CD4-positive, alpha-beta T cell treated with Interleukin-15 for 4 hours (primary cell): ENCODE measurements at places on chromosomes 13 and 19.

DNA sequence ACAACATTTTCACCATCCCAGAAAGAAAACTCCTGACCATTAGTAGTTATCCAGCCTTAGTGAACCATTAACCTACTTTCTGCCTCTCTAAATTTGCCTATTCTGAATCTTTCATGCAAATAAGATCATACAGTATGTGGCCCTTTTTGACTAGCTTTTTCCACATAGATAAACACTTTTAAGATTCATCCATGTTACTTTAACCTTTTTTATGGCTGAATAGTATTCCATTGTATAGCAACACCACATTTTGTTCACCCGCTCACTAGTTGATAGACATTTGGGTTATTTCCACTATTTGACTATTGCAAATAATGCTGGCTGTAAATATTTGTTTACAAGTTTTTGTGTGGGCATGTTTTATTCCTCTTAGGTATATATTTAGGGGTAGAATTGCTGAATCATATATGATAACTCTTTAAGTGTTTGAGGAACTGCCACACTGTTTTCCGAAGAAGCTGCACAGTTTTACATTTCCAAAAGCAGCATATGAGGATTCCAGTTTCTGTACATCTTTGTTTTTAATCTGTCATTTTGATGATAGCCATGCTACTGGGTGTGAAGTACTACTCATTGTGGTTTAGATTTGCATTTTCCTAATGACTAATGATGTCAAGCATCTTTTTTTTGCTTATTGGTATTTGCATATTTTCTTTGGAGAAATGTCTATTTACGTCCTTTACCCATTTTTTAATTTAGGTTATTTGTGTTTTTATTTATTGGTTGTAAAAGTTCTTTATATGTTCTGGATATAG is 17.1 kb downstream of the COG6 start:
- no peak for DNase-seq

DNA sequence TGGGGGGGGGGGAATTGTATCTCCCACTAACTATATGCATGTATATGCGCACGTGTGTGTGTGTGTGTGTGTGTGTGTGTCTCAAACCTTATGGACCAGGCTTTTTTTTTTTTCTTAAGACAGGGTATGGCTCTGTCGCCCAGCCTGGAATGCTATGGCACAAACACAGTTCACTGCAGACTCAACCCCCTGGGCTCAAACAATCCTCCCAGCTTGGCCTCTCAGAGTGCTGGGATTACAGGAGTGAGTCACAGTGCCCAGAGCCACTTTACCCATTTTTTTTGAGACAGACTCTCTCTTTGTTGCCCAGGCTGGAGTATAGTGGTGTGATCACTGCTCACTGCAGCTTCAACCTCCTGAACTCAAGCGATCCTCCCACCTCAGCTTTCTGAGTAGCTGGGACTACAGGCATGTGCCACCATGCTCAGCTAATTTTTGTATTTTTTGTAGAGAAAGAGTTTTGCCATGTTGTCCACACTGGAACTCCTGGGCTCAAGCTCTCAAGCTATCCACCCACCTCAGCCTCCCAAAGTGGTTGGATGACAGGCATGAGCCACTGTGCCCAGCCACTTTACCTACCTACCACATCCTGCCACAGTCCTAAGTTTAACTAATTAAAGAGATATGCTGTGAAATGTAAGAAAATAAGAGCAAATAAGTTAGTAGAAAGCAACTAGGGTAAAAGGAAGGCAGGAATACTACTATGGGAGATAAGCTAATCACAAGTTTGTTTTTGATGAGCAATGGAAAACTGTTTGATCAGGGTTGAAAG is 2.4 kb downstream of the ZMYM5 start:
- peak; percentile 10 for DNase-seq

GRCh38 chr13:110230661-110231347 is 76.2 kb downstream of the COL4A1 start:
- no peak for DNase-seq

DNA sequence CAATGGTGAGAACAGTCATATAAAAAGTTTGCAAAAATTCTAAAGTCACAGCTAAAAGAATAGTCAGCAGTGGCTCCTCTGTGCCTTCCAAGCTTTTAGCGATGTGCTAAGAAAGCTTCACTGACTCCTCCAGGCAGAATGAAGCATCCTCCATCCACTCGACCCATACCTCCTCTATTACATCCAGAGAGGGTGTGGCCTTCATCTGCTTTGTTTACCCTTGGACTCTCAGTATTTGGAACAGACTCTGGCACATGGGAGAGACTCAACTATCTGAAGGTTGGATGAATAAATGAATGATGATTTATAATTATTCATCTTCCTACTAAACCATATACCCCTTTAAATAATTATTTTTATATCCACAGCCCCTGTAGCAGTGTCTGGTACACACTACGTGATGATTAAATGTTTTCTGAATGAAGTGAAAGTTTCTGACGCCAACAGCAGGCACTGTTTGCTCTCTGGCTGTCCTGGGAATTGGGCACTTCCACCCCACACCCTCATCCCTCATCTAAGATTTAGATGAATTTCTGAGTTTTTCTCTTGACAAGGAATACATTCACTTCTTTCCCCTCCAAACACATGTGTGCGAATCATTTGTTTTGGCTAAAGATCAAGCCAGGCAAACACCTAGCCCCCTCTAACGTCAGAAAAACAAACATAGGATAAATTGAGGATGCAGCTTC is 93.9 kb downstream of the NUFIP1 start:
- no peak for DNase-seq

DNA sequence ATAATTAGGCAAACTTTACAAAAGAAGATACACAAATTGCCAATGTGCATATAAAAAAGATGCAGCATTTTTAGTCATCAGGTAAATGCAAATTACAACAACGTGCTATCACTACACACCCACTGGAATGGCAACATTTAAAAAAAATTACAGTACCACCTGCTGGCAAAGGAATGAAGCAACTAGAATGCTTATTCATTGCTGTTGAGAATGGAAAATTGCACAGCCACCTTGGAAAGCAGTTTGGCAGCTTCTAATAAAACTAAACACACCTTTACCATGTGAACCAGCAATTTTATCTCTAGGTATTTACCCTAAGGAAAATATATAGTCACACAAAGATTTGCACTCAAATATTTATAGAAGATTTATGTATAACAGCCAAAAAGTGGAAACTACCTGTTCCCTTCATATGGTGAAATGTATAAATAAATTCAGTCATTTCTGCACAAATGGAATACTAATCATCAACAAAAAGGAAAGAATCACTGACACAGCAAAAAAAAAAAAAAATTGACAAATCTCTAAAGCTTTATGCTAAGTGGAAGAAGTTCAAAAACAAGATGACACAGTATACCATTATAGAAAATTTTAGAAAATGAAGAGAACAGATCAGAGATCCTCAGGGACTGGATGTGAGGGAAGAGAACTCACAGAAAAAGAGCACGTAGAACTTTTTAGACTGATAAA is 30.3 kb downstream of the OXGR1 start:
- no peak for DNase-seq

DNA sequence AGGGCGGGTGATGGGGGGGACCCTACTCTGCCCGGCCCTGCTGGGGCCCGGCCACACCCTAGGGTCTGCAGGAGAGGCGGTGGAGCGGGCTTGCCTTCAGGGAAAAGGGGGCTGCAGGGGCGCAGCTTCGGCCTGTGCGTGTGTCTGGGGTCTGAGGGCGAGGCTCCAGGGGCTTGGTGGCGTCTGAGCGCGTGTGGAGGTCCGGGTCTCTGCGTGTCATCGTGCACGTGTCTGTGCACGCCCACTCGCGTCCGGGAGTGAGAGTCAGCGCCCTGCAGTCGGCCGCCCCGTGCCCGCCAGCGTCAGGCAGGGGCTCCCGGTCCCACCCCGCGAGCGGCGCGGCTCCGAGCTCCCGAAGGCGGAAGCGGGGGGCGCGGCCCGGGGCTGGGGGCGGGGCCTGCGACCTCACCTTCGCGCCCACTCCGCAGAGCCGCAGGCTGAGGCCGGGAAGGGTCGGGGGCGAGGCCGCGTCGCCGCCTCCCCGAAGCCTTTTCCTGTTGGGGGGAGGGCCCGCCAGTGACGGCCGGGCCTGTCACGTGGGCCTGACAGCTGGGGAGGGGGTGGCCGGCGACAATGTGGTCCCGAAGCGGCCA is at the start of gene ARHGAP45:
ARHGAP45 (plus strand) TSS at position 420 of the 593 bp plus-strand sequence. CDS start 239 bp downstream, outside the sequence.
- DNase-seq = peak; percentile 85

DNA sequence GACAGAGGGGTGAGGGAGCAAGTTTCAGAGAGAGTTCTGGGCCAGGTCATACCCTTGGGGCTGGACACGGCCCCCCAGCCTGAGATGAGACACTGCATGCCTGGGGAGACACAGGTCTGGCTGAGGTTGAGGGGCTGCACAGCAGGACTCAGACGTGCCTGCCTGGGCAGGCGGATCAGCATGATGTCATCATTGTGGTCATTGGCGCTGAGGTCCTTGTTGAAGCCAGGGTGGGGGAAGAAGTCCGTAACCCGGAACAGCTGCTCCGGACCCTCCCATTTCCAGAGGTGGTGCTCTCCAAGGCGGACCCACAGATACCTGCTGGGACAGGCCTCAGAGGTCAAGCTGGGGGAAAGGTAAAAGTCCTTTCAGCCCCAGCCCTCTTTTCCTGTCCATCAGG is 5.0 kb upstream of the KLK8 start:
- DNase-seq = no peak

DNA sequence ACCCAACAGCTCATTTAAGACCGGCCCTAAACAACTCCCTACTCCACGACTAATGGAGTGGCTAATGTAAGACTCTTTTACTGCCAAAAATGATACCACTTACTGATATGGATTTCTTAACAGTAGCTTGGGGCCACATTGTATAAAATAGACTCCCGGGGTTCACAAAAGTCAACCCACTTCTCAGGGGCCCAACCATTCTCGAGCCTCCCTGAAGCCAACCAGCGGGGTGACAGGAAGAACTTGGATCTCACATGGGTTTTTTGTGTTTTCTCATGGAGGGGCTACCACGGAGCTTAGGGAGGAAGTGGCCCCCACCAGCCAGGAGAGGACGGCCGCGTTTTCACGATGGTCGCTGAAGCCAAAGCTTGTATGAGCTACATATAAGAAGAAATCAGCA is 8.1 kb downstream of the MCF2L start:
- DNase-seq = no peak

DNA sequence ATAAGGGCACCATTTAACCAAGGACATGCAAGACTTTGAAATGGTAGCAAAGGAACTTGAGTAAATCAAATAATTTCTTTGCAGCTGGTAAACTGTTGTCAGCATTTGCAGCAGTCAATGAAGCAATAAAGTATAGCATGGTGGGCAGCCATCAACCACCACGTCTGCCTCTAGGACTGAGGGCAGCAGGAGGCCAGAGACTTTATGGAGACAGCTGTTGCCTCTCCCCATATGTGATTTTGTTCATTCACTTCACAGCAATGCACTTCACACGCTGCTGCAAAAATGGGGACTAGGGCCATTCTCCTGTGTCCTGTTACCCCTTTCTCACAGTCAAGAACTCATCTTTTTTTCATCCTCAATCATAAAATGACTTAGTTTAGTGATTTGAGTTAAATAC is 51.3 kb upstream of the PCDH9 start:
- DNase-seq = no peak

DNA sequence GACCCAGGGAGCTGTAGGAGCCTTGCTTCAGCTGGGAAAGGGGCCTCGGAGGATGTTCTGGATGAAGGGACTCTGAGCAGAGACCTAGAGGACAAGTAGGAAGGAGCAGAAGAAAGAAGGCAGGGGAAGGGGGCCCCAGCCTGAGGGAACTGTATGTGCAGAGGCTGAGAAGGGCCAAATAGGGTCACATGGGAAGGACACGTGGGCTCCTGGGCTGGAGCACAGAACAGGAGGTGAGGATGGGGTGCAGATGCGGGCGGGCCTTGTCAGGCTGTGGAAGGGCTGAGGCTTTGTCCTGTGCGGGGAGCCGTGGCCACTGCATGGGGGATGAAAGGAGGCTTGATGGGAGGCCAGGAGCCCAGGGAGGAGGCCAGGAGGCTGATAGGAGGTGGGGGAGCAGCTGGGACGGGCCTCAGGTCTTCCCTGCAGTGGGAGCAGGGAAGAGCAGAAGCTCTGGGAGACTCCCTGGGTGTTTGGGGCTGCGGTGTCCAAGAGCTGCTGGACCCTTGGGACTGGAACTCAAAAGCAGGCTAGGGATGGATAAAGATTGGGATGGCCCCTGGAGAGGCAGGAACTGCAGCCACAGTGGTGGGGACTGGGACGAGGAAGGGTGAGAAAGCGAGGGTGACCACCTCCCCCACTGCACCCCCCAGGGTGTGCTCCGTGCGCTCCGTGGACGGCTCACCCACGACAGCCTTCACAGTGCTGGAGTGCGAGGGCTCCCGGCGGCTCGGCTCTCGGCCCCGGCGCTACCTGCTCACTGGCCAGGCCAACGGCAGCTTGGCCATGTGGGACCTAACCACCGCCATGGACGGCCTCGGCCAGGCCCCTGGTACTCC is 11.4 kb upstream of the LTBP4 start:
- DNase-seq = no peak

- DNase-seq = no peak
Measured at GRCh38 chr19:9650345-9650744, 24.6 kb downstream of the ZNF562 start.

DNA sequence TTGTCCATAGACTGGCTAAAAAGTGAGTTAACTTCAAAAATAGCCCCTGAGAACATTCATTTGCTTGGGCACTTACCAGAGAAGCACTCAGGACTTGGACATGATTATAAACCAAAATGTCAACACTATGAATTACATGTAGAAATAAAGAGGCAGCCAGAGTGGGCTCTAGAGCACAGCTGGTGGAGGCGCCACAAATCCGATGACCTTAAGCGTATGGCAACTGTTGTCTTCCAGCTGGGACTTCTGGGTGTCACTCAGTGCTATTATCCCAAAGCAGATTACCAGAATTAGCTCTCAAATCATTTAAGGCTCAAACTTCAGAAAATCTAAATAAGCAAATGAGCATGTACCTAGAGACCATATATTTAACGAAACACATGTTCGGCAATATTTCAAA is 1255.5 kb upstream of the SLC10A2 start:
- no peak for DNase-seq

DNA sequence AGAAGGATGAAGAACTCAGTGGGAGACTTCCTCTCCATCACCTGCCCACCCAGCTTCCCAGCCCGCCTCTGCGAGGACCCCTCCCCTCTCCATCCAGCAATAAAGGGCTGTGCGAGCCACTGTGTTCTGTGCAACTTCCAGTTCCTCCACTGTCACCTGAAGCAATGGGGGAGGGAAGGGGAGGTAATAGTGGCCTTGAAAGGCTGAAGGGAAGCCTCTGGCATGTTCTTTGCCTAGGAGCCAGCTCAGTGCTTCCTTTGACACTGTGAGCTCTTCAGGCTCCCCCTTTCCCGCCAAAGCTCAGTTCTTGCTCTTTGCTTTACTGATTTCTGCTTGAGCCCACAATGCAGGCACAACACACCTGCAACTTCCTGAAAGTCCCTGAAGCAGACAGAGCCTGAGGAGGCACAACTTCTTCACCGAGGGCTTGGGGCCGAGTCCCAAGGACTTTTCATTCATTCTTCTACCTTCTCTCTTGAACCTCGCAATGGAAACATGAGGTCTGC is 73.2 kb upstream of the DOCK9 start:
- no peak for DNase-seq

DNA sequence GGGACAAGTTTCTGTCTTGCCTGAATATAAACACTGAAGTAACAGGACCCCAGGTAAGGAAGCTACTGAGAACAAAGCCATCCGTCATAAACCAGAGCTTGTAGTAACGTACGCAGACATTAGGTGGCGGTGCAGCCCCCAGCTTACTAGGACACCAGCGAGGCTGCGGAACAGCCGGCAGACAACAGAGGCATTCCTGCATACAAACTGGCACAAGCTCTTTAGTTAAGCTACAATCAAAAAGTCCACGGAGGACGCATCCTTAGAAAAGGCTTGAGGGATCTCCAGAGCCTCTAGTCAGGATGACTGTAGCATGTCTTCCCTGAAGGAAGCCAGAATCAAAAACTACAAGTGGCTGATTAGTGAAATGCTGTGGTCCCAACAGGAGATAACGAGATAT is 26.2 kb downstream of the ZNF160 start:
- no peak for DNase-seq
